Activated T-helper 9 cell treated with anti-CD3 and anti-CD28 coated beads, Interleukin-2, amount 50 U/mL, for 16 hours (primary cell): ENCODE measurements at places on chromosomes 6 and 20.
A peak's percentile ranks its signal among the peaks of the same experiment; 100 is the strongest.

- DNase-seq, result no peak
Measured at GRCh38 chr20:52441710-52442109, 250.1 kb upstream of the ZFP64 start.

- no peak for DNase-seq
Measured at GRCh38 chr6:169980826-169981450, 229.5 kb downstream of the ERMARD start.

GRCh38 chr6:25882051-25882496, 8.0 kb upstream of the SLC17A3 start:
- peak; percentile 30 for DNase-seq

GRCh38 chr6:74826263-74826662, 379.6 kb downstream of the COL12A1 start:
- DNase-seq, result no peak

DNA sequence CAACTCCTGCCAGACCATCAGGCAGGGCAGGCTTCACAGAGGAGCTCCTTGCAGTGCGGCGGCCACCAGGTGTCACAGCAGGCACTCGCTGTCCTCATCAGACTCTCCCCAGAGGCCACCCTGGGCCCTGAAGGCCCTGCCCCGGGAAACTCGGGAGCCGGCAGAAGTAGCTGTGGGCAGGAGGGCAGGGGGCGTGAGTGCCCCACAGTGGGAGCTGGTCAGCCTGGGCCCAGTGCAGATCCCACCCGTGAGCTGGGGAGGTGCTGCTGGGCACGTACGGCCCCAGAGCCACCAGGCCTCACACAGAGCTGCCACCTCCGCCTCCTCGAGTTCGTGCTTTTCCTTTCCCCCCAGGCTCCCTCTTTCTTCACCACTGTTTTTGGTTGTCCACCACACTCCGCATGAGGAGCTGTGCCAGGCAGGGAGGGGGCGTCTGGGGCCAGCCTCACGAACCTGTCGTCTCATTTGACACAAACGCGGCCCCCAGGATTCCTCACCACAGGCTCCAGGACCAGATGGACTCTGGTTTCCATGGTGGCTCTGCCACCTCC, 33.8 kb downstream of the FRMD1 start:
- DNase-seq, result no peak

DNA sequence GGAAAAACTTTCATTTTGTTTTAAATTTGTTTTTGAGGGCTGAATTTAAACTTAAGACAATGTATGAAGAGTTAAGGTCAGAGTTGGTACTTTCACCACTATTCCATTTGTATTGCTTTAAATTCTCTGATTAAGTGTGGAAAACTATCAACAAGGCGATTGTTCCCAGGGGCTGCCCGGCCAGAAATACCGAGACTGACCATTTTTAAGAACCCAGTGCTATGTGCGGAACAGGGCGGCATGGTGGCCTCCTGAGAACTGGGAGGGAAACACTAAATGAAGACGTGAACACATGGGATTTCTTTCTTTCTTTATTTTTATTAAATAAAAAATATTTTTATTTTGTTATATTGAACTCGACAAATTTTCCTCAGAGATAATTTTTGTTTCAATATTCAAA, 221.2 kb upstream of the QKI start:
- DNase-seq, result no peak

GRCh38 chr6:124463271-124463670, 499.0 kb upstream of the RNF217 start:
- no peak for DNase-seq

GRCh38 chr20:32312718-32313424, 35.4 kb downstream of the KIF3B start:
- no peak for DNase-seq

- no peak for DNase-seq
Measured at GRCh38 chr6:103036846-103037245, 1643.3 kb downstream of the GRIK2 start.

DNA sequence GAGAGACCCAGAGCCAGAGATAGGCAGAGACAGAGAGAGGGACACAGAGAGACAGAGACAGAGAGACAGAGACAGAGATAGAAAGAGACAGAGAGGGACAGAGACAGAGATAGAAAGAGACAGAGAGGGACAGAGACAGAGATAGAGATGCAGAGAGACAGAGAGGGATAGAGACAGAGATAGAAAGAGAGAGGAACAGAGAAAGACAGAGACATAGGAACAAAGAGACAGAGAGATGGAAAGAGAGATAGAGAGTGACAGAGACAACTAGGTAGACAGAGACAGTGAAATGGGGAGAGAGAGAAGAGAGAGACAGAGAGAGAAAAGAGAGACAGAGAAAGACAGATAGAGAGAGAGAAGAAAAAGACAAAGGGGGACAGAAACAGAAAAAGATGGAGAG, 165.4 kb upstream of the FOXQ1 start:
- DNase-seq, result no peak

DNA sequence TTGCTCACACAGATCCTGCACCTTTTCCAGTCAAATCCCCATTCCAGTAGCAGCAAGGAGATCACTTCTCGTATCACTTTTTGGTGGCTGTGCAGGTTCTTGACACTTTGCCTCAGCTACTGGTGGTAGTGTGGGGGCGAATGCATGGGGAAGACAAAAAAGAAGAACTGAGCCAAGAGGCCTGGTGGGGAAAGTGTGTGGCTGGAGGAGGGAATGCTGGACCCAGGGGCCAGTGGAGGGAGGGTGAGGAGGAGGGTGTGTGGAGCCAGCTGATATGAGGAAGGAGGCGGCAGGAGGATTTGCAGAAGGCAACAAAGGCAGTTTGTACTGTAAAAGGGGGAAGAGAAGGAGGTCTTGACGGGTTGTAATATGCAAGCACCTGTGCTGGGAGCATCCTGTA, 15.7 kb upstream of the HLA-C start:
- DNase-seq, result no peak

- DNase-seq, result no peak
Measured at GRCh38 chr6:37657112-37657886, 40.4 kb downstream of the MDGA1 start.

- peak; percentile 34 for DNase-seq
Measured at GRCh38 chr6:142850679-142851423, 94.1 kb downstream of the HIVEP2 start.

GRCh38 chr6:109472132-109472995, 10.7 kb downstream of the ZBTB24 start:
- no peak for DNase-seq

GRCh38 chr6:151119823-151120524, 119.8 kb upstream of the AKAP12 start:
- no peak for DNase-seq

- no peak for DNase-seq
Measured at GRCh38 chr6:35016502-35017321, 124.4 kb downstream of the TCP11 start.

DNA sequence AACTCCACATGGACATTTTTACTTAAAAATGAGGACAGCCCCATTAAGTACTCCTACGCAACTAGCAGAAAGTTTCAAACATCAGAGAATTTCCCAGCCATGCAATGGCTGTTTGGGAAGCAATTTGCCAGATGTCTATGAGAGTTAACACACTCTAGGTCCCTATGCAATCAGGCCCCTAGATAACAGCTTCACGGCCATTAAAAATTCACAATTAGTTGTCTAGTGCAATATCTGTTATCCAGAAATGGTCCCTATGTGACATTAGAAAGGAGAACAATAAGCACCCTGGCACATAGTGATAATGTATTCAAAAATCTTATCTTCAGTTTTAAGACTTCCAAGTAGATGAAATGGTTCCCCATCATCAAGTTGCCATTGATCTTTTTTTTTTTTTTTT, 174.3 kb upstream of the NRSN1 start:
- no peak for DNase-seq

- DNase-seq, result no peak
Measured at GRCh38 chr6:166655713-166656229, 28.7 kb upstream of the RPS6KA2 start.
